ENCODE measurements at places on chromosomes 4 and X. TPM values are rescaled to one million over a fixed set of nuclear protein-coding genes. Genes with fewer than 3 reads are reported as not detected.

Gene ZCCHC18
- 7.0 TPM for polyA plus RNA-seq

Gene NDNF
- polyA plus RNA-seq = not detected

Gene BEND4
- 0.70 TPM for polyA plus RNA-seq

- DNase-seq = peak; percentile 3
Observed at GRCh38 chrX:48648336-48648751, 35.3 kb upstream of the WAS start.

DNA sequence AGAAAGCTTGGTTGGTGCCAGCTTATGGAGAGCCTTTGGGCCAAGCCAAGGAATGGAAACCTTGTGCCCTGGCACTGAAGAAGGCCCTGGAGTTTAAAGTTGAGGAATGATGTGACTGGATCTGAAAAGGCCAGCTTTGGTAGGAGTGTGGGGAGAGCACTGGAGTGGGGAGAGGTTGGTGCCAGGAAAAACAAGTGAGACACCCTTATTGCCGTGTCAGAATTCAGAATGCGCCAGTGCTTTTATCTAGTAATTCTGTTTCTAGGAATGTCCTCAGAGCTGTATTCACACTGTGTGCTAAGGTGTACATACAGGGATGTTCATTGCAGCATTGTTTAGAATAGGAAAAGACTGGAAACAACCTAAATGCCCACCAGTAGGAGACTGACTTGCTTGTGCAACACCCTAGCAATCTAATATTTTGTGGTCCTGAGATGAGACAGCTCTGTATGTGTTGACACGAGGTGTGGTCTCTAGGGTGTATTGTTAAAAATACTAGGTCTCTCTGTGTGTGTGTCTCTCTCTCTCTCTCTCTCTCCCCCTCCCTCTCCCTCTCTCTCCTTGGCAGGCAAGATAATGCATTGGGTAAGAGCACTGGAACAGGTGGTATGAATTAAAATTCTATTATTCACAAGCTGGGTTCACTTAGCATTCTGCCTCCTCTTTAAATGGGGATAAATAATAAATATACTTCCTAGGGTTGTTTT, 107.8 kb downstream of the GATB start:
- DNase-seq = no peak
